NCI-H1105 treated with DMSO at 0.1 percent for 48 hours (cell line): ENCODE measurements at places on chromosomes 4 and X.

DNA sequence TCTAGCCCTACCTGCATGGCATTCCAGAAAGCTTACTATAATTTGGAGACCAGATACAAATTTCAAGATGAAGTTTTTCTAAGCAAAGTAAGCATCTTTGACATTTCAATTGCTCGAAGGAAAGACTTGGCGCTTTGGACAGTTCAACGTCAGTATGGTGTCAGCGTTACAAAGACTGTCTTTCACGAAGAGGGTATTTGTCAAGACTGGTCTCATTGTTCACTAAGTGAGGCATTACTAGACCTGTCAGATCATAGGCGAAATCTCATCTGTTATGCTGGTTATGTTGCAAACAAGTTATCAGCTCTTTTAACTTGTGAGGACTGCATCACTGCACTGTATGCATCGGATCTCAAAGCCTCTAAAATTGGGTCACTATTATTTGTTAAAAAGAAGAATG lies 17.6 kb downstream of the THAP9 start:
- DNase-seq, result no peak

- DNase-seq, result no peak
These were observed 428.9 kb downstream of the EPHA5 start for GRCh38 chr4:65241257-65241997.

- no peak for DNase-seq
These were observed 533.7 kb downstream of the INPP4B start for GRCh38 chr4:142312391-142312790.

GRCh38 chr4:7000421-7001176 lies 42.6 kb upstream of the TADA2B start:
- DNase-seq, result no peak

- no peak for DNase-seq
These were observed 50.0 kb downstream of the SLC39A8 start for GRCh38 chr4:102295153-102295862.
